ENCODE measurements at places on chromosomes 2 and 18.

DNA sequence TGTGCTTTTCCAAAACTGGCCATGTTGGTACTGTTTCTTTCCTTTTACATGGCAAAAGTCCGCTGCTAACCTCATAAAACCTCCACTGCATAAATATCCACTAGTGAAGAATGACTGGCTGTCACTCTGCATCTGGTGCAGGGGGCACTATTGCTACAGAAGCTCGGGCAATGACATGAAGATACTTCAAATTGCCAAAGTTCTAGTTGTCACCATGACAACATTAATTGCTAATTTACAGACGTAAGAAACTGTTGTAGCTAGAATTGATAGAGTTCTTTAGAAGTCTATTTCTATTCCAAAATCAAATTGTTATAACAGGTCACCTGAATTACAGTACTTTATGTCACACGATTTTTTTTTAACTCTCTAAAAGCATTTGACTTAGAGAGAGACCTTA, 845 bp downstream of the CFAP210 start:
- no peak for DNase-seq

GRCh38 chr18:62797329-62797728, 82.0 kb downstream of the PHLPP1 start:
- DNase-seq, result no peak

GRCh38 chr2:109030870-109031475, 42.0 kb upstream of the EDAR start:
- DNase-seq, result no peak

GRCh38 chr18:42164556-42164955, 209.5 kb downstream of the PIK3C3 start:
- no peak for DNase-seq

DNA sequence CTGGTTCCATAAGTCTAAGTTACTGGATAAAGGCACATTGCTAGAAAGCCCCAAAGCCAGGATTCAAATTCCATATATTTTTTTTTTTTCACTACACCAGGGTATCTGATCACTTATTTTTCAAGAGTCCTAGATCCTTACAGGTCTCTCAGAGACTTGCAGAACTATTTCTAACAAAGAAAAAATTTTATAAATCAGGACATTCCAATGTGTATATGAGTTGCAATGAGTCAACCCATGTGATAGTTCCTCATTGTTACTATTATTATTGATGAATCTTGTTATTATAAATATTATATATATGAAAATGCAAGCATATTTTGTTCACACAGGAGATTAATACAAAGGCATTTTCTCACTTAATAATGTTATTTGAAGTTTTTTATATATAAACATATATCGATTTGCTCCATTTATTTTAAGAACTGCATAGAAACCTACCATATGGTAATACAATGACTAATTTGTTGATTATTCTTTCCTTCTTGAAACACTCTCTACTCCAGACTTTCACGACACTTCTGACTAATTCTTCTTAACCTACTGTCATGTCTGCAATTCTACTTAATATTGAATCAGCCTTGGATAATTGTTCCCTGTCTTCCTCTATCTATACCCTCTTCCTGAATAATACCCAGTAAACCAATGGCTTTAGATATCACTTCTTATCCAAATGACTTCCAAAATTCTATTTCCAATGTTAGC, 968.4 kb upstream of the NRXN1 start:
- DNase-seq, result no peak

DNA sequence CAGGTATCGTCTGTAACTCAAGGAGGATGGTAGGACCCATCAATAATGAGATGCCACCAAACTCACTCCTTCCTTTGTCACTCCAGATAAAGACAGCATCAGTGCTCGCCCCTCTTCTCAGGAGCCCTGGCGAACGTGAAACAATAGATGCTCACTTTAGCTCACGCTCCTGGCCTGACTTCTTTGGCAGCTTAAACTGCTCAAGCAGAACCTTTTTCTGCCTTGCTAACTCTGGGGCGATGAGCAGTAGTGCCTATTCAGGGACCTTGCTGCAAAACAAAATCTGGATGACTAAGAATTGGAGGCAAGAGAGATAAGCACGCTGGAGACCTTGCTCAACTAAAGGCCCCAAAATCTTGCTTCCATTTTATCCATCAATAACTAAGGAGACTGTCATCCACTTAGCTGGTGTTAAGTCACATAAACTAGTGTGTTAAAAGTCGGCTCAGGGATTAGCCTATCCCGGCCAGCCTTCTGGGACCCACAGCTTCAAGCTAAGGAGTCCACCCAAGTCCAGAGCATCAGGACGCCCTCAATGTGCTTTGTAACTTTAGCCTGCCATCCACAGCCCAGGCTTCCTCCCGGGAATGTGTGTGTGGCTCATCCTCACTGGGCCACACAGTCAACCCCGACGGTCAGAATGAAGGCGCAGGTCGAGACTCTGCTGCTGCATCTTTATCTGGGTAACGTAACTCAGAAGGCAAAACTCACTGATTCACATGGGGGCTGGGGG, 38.9 kb downstream of the ZNF516 start:
- no peak for DNase-seq

DNA sequence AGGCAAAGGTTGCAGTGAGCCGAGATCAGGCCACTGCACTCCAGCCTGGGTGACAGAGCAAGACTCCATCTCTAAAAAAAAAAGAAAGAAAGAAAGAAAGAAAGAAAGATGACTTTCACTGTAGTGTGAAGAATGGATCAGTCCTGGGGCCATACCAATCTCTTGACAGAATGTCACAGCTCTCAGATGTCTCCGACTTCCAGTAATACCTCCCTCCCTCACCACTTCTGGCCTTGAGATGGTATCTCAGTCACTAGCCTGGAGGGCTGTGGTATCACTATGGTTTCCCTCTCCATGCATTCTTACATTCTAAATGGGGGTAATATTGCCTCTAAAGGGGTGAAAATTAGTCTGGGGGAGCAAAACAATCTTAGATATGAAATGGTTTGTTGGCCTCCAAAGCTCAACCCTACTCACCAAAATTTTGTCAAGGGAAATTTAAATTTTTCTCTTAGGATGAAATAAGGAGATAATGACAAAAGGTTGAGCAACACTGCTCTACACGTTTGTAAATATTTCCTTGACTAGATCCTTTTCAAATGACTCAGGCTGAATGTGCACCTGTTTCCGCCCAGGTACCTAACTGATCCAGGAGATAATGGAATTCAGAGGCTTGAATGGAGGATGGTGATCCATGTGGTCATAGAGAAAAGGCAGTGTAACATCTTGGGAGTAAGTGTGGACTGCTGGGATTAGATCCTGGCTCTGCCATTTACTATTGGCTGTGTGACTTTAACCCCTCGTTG, 19.9 kb upstream of the SPRED2 start:
- no peak for DNase-seq

DNA sequence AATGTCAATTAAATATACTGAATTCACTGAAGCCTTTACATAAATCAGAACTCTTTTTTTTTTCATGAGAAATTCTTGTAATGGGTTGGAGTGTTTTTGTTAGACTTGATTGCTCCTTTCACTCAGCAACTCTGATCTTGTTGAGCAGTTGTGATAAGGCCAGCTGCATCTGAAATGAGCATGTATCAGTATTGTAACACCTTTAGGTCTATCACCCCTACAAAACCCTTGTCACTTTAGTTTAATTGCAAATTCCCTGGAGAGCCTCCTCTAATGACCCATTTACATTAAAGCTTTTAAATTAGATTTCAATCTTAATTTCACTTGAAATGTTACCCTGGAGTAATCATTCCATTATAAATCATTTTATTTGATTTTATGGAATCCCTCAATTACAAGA, 346.8 kb upstream of the TCF4 start:
- DNase-seq, result no peak

DNA sequence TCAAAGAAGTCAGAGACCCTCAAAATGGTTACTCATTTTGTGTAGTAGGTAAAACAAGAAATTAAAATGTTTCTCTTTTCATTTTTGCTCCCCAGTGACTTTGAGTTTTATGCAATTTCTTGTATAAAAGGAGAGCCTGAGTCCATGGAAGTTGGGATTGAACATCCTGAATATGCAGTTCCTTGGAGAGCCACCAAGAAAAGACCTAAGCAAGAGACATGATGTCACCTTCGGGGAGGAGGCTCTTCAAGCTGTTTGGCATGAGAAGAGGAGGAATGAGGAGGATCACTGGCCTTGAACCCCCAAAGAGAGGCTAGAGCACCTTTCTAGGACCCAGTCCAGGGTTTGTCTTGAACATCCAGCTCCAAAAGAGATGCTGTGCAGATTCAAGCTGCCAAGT, 83.5 kb upstream of the STPG4 start:
- DNase-seq, result no peak

DNA sequence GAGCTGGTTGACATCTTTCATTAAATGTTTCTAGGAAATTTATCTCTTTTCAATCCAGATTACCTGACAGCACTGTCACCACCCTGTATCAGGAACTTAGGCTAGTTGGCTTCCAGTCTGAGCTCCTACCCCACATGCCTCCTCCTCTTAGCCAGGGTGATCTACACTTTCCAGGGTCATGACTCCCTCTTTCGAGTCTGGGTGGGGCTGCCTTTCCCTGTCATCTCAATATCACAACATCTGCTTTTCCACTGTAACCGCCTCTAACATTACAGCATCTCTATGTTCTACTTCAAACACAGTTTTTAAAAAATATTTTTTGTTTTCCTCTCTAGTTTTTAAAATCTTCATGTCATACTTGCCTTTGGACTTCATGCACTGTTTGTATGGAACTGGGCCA, 129.2 kb downstream of the RBMS1 start:
- no peak for DNase-seq

DNA sequence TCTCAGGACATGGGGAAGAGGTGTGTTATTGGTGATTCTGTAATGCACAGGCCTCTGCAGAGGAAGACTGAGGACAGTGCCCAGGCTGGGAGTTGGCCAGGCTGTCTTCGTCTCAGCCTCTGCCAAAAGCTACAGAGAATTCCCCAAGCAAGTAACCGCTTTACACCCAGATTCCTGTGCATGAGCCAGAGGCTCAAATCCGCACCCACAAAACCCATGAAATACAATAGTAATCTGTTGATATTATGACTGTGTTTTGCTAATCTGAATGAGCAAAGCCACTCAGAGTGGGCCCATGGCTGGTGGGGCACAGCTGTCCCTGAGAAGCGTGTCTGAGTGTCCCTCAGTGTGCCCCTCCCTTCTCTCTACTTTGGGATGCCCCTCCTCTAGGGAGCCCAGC, 149.5 kb upstream of the PXDN start:
- DNase-seq, result no peak

DNA sequence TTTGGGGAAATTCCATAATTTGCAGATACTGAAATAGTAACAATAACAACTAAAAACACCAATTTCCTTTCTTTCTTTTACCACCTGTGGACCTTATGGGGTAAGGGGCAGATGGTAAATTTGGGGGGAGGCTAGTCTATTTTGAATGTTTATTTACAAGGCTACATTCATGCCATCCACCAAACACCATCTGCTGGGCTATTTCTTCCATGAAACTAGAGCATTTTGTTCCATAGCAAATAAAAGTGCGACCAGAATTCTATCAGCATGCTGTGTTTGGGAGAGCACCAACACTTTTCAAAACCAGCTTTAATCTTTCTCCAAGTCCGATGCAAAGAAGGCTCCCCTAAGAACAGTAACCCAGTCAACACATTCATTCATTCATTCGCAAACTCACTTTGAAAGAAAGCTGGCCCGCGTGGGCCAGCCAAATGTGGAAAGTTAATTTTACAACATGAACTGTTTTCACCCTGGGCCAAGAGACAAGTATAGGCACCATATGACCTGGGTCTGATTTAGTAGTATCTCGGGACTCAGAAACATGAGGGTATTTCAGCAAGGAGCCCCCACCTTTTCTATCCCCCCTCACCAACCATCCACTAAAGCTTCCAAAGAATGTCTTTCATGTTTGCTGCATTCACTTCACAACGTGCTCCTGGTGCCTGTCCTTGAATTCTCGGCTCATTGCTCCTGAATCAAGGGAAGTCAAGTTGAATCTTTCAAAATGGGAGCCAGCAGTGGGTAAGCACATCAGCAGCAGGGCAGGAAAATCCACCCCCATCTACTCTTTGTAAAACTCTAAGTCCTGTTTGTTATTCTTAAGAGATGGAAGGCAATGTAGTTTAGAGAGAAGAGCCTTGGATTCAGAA, 210.6 kb downstream of the C1D start:
- DNase-seq, result no peak

DNA sequence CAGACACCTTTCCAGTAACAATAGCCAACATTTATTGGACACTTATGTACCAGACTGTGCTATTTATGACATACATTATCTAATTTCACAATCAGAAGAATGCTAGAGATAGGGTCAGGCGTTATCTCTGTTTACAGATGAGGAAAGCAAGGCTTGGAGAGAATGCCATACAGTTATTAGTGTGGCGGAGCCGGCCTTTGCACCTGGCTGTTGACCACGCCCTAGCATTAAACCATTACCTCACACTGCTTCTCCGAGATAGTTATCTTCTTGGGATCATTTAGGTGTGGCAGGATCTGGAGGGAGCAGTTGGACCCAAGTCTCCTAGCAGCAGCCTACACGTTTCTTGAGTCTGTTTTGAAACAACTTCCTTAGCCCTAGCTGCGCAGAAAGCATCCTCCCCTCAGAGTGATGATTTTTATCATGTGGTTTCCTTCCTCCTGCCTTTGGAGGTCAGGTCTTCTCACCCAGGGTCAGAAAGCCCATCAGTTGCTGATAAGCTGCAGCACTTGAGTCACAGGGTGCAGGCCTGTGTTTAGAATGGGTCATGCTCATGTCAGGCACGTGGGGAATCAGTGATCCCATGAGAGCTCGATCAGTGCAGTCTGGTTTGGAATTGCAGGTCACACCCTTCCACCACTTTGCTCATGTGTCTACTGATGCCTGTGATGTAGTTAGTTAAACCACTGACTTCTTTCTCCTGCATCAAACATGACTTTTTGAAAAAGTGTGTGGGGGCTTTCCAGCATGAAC, 118.2 kb downstream of the SPTBN1 start:
- DNase-seq, result no peak

DNA sequence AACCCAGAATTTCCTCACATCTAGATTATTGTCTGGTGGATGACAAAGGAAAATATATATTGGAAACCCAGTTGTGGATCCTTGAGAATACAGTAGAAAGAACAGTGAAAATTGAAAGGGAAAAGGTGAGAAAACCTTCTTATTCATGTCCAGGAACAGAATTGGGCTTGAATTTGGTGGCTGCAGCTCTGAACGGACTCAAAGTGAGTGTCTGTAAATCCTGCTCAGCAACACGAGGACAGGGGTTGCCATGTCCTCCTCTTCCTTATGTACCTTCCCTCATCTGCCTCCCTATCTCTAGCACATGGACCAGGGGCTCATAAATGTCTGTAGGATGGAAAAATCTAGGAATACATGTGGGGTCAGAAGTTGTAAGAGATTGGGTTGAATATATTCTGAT, 152.2 kb downstream of the RPIA start:
- no peak for DNase-seq

DNA sequence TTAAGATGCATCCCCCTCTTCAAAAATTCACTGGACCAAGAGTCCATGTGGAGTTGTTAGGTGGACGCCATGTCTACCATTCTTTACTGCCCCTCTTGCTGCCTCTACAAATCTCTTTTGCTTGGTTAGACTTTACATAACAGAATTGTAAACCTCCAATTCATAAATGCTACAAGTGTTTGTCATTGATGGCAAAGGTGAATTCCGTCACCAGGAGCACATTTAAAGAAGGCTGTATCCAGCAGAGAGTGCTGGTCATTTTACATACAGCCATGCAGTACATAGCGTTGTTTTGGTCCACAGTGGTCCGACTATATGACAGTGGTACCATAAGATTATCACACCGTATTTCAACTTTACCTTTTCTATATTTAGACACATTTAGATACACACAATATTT, 274.5 kb downstream of the MYCN start:
- DNase-seq, result no peak

- no peak for DNase-seq
Observed at GRCh38 chr2:191349990-191350389, 104.8 kb downstream of the MYO1B start.

All from AG04449 (cell line).